Stimulated activated CD4-positive, alpha-beta T cell treated with anti-CD3 and anti-CD28 coated beads, Interleukin-1b, Interleukin-23, amount 100 ng/mL, for 24 hours (primary cell): ENCODE measurements at places on chromosomes 13 and 19.

- DNase-seq, result no peak
Measured at GRCh38 chr13:74761801-74762757, 627.9 kb upstream of the KLF12 start.

DNA sequence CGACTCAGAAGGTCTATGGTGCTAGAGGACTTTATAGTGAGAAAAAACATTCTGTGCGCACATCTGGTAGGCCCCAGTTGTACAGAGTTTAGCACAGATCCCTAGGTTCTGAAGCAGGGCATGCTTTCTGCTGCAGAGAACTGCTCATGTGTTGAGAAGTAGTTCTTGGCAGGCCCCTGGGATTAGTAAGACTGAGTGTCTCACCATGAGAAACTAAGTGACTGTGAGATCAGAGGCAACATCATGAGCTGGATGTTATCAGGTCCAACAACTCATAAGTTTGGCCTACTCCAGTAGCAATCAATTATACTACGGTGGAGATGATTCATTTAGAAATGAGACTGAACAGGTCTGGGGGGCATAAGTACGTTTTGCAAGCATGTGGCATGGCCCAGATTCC lies 507.4 kb upstream of the KLF12 start:
- no peak for DNase-seq

GRCh38 chr19:4524808-4525562 lies 6.7 kb upstream of the PLIN4 start:
- DNase-seq, result peak; percentile 28

DNA sequence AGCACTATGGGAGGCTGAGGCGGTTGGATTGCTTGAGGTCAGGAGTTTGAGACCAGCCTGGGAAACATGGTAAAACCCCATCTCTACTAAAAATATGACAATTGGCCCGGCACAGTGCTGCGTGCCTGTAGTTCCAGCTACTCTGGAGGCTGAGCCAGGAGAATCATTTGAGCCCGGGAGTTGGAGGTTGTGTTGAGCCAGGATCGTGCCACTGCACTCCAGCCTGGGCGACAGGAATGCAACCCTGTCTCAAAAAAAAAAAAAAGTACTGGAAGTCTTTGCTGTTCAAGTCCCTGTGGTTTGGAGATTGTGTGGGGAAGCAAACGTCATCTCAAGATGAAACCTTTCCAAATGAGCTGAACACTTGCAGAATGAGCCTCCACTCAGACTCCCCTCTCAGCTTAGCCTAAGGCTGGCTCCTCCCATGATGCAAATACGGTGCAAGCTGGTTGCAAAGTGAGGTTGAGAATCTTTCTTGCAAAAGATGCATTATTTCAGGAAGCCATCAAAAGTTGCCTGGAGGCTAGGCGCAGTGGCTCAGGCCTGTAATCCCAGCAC lies 46.2 kb downstream of the MYO9B start:
- no peak for DNase-seq

DNA sequence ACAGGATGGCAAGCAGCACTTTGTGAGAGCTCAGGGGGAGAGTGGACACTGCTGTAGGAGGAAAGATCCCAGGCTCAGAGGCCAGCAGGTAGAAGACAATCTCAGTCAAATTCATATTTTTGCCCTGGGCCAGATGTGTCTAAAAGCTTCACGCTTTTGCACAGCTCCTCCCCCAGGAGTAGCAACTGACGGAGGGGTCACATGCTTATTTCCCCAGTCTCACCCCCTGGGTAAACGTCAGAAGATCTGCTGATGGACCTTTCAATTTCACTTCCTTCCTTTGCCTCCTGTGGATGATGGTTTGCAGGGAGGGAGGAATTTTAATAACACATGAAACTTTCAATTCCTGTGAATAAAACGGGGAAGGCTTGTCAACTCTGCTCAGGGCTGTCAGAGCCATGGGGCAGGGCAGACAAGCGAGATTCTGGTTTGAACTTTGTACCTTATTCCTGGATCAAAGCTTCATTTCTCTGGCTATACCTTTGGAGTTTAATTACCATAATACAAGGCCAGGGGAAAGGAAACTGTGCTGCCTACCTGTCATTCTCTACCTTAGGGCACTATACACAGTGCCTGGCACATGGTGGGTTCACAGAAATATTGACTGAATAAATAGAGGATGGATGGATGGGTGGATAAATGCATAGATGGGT lies 41.0 kb downstream of the POU4F1 start:
- no peak for DNase-seq

DNA sequence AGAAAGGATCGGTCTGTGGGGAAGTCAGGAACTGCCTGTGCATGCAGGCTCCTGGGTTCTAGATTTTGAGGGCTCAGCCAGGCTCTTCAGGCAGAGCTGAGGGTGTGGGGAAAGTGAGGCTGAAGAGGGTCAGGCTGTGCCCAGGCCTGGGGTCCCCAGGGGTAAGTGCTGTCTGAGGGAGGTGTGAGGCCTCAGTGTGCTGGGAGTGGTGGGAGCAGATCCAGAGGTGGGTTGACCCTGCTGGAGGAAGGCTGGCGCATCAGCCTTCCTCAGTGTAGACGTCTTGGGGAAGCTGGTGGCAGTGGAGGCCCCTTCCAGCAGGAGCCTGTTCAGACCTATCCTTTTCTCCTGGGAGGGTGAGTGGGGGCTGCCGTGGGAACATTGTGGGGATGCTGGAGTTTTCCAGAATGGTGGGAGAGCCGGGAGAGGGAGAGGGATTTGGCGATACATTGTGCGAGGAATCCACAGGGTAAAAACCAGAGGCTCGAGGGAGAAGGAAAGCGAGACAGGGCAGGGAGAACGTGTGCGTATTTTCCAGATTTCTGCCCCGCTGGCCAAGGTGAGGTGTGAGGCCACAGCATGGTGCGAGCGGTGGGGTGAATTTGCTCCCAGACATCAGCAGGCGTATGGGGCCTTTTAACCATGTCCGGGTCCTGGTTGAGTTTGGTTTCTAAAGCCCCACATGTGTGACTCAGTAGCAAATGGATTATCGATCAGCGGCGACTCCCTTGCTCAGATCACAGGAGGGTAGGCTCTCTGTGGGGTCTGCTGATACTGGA lies 237.7 kb downstream of the TEX29 start:
- DNase-seq, result no peak

DNA sequence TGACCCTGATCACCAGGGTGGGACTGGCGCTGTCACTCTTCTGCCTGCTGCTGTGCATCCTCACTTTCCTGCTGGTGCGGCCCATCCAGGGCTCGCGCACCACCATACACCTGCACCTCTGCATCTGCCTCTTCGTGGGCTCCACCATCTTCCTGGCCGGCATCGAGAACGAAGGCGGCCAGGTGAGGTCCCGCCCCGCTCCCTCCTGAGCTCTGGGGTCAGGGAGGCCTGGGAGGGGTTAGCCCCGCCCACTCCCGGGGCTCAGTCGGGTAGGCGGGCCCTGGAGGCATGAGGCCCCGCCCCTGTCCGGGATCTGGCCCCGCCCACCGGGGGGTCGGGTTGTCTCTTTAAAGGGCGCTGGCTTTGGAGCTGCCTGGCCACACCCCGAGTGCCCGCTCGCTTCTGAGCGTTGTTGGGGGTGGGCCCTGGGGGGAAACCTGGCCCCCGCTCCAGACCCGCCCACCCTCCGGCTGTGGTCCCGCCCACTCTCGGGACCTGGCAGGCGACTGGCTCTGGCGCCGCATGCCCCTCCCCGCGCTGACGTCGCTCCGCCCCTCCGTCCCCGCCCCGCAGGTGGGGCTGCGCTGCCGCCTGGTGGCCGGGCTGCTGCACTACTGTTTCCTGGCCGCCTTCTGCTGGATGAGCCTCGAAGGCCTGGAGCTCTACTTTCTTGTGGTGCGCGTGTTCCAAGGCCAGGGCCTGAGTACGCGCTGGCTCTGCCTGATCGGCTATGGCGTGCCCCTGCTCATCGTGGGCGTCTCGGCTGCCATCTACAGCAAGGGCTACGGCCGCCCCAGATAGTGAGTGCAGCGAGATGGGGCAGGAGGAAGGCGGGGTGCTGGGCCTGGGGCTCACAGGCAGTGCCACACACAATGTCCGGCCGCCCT lies 13.1 kb downstream of the DDX39A start:
- peak; percentile 70 for DNase-seq

GRCh38 chr13:77565635-77566034 lies 30.1 kb downstream of the SCEL start:
- DNase-seq, result no peak

GRCh38 chr13:110055089-110055488 lies 251.9 kb downstream of the COL4A1 start:
- no peak for DNase-seq

DNA sequence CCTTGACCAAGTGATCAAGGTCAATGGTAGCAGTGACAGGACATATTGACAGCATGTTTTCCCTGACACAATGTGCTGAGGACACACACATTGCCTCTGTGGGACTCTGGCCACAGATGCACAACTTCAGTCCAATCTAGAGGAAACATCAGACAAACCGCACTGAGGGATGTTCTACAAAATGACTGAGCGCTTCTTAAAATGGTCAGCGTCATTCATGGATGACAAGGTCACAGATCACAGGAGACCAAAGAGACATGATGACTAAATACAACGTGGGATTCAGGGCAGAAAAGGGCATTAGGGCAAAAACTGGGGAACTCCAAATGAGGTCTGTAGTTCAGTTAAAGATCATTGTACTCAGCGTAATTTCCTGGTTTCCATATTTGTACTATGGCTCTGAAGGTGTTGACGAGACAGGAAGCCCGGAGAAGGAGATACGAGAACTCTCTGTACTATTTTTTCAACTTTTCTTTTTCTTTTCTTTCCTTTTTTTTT lies 20.6 kb downstream of the PBX4 start:
- no peak for DNase-seq

DNA sequence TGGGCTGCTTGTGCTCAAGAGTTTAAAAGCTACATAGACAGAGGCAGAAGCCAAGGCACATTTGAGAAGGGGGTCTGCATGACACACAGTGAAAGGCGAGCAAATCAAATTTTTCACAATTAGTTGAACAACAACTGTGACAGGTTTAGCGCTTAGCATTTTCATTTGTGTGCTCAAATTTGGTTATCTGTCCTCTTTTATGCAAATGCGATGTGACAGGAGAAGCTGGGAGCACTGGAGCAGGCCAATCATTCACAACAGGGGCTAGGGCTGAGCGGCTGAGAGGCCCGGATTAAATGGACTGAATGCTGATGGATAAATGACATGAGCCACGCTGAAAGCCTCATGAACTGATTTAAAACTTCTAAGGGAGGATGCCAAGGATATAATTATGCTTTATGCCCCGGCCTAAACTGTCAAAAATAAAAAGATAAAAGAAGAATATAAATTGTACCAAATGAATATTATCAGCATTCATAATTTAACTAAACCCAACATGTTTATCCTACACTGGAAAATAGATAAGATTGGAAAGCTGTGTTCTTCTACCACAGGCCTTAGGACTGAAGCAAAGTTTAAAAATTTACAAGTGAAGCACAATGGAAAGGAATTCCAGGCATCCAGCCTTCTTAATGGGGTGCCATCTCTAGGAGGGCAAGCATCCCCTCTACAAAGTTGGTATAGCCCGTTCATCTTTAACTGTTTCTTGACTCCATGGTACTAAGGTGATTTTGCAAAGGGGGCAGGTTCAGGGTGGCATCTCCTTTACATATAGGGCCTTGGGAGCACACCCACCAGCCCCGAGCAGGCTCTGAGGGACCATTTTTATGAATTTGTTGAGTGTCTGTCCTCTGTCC lies 117.9 kb downstream of the RBM26 start:
- no peak for DNase-seq

- no peak for DNase-seq
Measured at GRCh38 chr13:59681636-59682311, 482.0 kb downstream of the DIAPH3 start.

- DNase-seq, result no peak
Measured at GRCh38 chr19:57664269-57665127, 4.2 kb upstream of the ZSCAN4 start.

GRCh38 chr19:3243819-3244700 lies 19.6 kb downstream of the CELF5 start:
- peak; percentile 19 for DNase-seq

DNA sequence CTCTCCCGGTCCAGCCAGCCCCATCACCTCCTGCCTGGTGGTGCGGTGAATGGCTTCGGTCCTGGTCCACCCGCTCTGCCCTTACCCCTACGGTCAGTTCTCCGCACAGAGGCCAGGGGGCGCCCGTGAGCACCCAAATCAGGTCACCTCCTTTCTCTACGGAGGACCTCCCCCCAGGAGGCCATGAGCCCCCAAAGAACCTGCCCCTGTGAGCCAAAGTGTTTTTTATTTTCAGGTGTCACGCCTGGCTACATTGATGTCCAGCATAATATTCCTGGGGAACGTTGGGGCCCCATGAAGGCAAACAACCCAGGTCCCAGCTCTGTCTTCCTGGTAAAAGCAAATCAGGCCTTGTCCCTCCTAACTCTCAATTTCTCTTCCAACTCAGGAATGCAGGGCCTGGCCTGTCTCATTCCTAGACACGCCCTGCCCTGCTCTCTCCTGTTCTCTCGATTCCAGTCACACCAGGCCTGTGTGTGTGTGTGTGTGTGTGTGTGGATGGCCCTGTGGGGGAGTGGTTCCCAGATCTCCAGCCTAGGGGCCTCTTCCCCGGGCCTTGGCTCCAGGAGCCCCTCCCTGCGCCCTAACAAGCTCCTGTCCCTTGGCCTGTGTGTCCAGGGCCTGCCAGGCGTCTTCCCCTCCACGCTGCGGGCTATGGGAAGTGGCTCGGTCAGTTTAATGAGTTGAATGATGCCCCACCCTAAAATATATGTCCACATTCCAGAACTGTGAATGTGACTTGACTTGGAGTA lies 9.7 kb upstream of the GIPC1 start:
- peak; percentile 65 for DNase-seq

GRCh38 chr19:16463991-16464575 lies 7.7 kb downstream of the EPS15L1 start:
- no peak for DNase-seq

DNA sequence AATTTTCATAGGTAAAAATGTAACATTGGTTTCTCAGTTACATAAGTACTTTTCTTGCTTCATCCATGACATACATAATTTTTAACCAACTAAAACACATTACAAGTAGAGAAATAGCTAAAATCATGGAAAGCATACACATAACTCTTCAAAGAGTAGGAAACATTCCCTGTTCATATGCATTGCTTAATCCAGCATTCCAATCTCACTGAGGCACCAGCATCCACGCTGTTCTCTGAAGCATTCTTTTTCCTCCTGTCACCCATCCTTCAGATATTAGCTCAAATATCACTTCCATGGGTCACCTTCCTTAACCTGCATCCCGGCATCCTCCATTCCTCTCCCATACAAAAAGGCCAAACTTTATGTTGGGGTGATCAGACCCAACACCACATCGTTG lies 79.1 kb downstream of the ZNF254 start:
- DNase-seq, result no peak

DNA sequence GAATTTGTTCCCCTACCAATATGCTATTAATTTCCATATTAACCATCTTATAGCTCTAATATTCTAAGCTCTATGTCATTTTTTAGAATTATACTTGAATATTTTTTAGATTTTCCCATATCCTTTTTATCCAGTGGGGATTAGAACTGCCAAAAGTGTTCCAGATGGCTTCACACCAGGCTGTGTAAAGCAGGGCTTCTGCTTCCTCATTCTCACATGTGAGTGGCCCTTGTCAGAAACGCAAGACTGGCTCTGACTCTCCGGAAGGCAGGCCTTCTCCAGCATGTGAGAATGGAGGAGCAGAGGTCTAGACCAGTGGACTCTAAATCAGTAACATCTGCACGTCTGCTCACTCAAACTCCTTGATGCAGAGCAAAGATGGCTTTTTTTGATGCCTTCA lies 650.1 kb downstream of the FGF9 start:
- no peak for DNase-seq

GRCh38 chr13:94269557-94269956 lies 209.9 kb downstream of the DCT start:
- DNase-seq, result no peak
